ENCODE measurements at places on chromosomes 5 and 9.

GRCh38 chr9:4499917-4500316, 9.6 kb downstream of the SLC1A1 start:
- no peak for DNase-seq

DNA sequence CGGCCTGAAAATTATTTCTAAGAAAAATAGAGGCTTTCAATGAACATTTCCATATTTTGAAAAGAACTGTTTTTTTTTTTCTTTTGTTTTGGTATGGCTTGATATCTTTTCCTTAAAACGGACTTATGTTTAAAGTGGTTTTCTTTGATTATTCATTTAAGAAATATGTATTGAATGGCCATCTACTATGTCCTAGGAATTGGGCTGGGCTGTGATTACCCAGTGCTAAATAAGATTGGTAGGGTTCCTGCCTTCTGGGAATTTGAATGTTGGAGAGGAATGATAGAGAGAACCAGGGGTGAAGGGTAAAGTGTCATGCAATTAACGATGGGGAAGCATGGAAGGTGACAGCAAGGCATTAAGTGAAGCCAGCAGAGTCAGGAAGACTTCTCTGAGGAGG, 33.2 kb downstream of the TNFSF8 start:
- DNase-seq = no peak

DNA sequence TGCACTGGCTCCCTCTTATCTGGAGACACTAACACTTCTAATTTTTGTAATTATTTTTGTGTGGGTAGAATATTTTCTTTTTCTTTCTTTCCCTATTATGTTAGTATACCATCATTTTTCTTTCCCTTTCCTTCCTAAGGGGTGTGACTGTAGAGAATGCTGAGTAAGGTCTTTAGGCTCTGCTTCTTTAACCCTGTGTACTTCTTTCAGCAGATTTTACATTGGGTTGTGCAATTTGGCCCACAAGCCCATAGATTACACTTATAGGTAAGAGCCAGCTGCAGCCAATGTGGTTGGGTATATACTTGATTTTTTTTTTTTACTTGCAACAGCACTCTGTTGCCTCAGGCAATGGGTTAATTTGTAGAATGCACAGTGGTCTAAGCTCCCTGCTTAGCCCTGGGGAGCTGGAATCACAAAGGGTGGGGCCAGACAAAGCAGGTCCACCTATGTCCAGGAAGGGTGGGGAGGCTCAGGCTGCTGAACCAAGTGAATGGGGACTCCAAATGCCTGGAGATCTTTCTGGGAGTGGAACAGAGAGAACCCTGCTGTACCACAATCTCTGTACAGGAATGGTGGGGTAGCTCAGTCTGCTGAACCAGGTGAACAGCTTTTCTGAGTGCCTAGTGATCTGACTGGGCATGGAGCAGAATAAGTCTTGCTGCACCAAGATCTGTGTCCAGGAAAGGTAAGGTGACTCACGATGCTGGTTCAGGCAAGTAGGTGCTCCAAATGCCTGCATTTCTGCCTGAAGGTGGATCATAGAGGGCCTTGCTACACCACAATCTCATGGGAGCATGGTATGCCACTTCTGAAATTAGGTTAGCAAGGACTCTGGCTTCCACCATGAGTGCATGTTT, 64.9 kb downstream of the SLC25A46 start:
- DNase-seq = no peak

GRCh38 chr5:179596421-179596820, 27.1 kb downstream of the HNRNPH1 start:
- DNase-seq = no peak

- no peak for DNase-seq
Observed at GRCh38 chr5:113276001-113276400, 158.8 kb downstream of the TSSK1B start.

DNA sequence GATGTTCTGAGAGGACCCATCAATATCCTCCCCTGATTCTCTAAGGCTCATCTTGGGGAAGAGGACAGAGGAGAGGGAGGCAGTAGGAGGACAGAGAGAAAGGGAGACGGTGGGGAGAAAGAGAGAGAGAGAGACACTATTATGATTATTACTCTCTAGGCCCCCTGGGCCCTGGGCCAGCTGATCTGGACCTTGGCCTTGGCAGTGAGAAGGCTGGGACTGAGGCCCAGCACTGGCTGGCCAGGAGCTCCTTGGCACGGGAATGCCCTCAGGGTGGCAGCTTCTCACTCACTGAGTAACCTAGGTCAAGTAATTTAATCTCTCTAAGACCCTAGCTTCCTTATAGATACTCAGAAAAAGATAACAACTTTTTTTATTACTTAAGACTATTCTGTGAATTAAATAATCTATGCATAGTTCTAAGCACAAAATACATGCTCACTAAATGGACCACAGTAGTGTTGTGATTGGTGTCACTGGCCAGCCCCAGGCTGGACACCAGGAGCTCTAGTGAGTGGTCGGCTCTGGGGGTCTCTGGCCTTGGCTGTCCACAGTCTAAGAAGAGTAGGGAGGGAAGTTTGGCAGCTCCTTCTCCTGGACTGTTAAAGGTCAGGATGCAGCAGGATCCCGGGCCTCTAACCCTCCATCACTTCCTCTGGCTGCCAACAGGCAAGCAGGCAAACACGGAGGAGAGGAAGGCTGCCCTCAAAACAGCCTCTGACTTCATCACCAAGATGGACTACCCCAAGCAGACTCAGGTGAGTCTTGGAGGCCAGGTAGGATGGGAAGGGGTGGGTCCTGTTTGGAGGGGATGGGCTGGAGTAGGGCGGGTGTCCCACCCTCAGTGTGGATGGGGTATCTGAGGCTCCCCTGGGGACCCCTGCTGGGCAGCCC, 50.0 kb downstream of the GSN start:
- DNase-seq = no peak

DNA sequence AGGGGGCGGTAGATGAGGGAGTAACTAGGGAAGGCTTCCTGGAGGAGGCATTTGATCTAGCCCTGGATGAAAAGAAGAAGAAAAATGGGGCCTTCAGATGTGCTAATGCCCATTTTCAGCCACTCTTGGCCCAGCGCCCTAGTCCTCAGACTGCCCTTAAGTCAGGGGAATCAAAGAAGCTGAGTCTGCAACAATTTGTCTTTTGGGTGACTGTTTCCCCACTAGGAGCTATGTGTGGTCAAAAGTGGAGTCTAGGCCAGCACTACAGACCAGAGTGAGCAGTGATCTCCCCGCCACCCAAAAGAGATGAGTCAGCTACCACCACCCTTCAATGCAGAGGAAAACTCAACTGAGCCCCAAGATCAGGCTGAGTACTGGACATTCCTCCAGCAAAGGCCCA, 542.1 kb downstream of the BNC2 start:
- DNase-seq = no peak

DNA sequence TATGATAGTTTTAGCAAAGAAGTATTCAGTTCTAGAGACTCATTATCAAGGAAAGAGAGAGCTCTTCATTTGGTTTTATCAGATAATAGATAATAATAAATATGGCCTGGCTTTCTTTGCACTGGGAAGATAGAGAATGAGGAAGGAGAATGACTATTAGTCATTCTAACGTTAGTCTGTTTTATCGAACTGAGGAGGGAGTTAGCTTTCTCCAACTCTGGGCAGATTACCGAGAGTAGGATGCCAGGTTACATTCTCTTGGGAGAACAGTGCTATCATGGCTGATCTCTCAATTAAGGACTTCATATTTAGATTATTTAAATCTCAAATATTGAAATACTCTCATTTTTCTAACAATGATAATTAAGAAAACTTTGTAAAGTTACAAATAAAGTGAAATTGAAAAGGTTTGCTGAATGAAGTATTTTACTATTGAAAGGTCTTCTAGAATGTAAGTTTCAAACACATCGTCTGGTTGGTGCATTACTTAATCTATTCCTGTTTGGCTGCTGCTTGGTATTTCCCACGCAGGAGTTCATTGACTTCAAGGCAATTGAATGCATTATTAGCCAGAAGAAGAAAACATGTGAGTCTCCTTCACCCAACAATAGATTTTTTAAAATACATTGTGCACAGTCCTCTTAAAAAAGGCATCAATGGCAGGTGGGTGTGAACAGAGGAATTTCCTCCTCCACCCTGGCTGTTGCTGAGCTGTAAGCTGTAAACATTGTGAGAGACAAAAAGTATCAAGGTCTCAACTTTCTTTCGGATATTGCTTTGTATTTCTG, 140.8 kb downstream of the C9orf152 start:
- no peak for DNase-seq

DNA sequence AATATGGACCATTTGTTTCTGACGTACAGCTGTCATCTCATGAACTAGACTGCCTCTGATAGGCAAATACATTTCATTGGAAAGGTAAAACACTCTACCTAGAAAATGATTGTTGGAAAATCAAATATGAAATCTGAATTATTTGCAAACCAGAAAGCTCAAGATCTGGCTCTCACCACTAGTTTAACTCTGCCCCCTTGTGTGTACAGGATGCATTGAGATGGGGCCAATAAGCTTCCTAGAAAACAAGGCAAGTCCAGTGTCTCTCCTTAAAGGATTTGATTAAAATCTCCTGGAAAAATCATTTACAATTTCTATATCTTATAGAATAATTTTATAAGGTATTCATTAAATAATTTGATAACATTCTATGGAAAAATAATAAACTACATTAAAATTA, 311.9 kb upstream of the ANKH start:
- no peak for DNase-seq

- DNase-seq = no peak
Observed at GRCh38 chr5:39970117-39970798, 545.5 kb upstream of the DAB2 start.
